Subcutaneous preadipocyte (primary cell): ENCODE measurements at places on chromosomes 7 and 10. TPM values are rescaled to one million over a fixed set of nuclear protein-coding genes. Genes with fewer than 3 reads are reported as not detected.

GPR146 gene
- 0.78 and 2.6 TPM in 2 replicates for total RNA-seq

RGS10 gene
- total RNA-seq = 56.5 and 64.3 TPM in 2 replicates

TRIM50 gene
- not detected in 2 replicates for total RNA-seq

CALML3 gene
- total RNA-seq = not detected in 2 replicates

ANKRD1 gene
- total RNA-seq = 0.20 TPM in 1 of 2 replicates, not detected in the other

ASZ1 gene
- total RNA-seq = not detected in 2 replicates

CUZD1 gene
- 0.59 and 0.73 TPM in 2 replicates for total RNA-seq

TFR2 gene
- under 0.01 and 0.20 TPM in 2 replicates for total RNA-seq

VPS50 gene
- 23.5 and 30.9 TPM in 2 replicates for total RNA-seq

ZNF655 gene
- total RNA-seq = 55.5 and 71.0 TPM in 2 replicates

WDFY4 gene
- not detected in 2 replicates for total RNA-seq

NAT16 gene
- total RNA-seq = not detected in 2 replicates

MCM10 gene
- total RNA-seq = 9.6 and 24.8 TPM in 2 replicates

PDE1C gene
- total RNA-seq = 0.39 and 0.73 TPM in 2 replicates

PFKP gene
- total RNA-seq = 122 and 201 TPM in 2 replicates

MXI1 gene
- total RNA-seq = 9.8 and 16.2 TPM in 2 replicates

PON3 gene
- 0.37 and 0.59 TPM in 2 replicates for total RNA-seq

PLCE1 gene
- total RNA-seq = 0.59 and 1.1 TPM in 2 replicates

IKZF1 gene
- not detected in 2 replicates for total RNA-seq

CXCL12 gene
- 0.20 and 8.8 TPM in 2 replicates for total RNA-seq

PVRIG gene
- not detected in 2 replicates for total RNA-seq

SERPINE1 gene
- 287 and 464 TPM in 2 replicates for total RNA-seq

MMD2 gene
- not detected in 2 replicates for total RNA-seq

ARHGEF35 gene
- total RNA-seq = 0.20 and 0.73 TPM in 2 replicates

SYPL1 gene
- 39.3 and 44.8 TPM in 2 replicates for total RNA-seq
